T-helper 2 cell treated with Interferon-gamma antibody and Interleukin-4, amounts not matched to agents 100 ng/mL and 5 ng/mL, for 36 hours (primary cell): ENCODE measurements at places on chromosomes 6 and 20. TPM values are rescaled to one million over a fixed set of nuclear protein-coding genes. Genes with fewer than 3 reads are reported as not detected.

The SLC4A11 gene
- 1.0 and 1.1 TPM in 2 replicates for total RNA-seq

The FAM217A gene
- not detected in 2 replicates for total RNA-seq

The LTB gene
- total RNA-seq, result 767 and 782 TPM in 2 replicates

The CTAGE9 gene
- not detected in 2 replicates for total RNA-seq

The ALDH5A1 gene
- total RNA-seq, result 4.9 and 5.9 TPM in 2 replicates

The TCF21 gene
- total RNA-seq, result not detected in 2 replicates

The ULBP3 gene
- 0.98 and 1.0 TPM in 2 replicates for total RNA-seq

The EFCAB8 gene
- 0.50 and 0.68 TPM in 2 replicates for total RNA-seq

The RIPOR2 gene
- total RNA-seq, result 182 and 188 TPM in 2 replicates
